Mucosa of descending colon (tissue), 3 donors: ENCODE measurements at places on chromosomes 6 and 20. TPM values are rescaled to one million over a fixed set of nuclear protein-coding genes. Genes with fewer than 3 reads are reported as not detected.

- DNase-seq = no peak
Measured at GRCh38 chr6:37783025-37783855, 36.3 kb upstream of the ZFAND3 start.

- no peak for DNase-seq
Measured at GRCh38 chr20:19465536-19465935, 253.1 kb downstream of the SLC24A3 start.

- no peak for DNase-seq
Measured at GRCh38 chr6:122136386-122136785, 263.1 kb upstream of the HSF2 start.

- DNase-seq = no peak
Measured at GRCh38 chr6:73964241-73964854, 268.3 kb downstream of the CD109 start.

GRCh38 chr6:12886961-12887775 lies 170.6 kb downstream of the PHACTR1 start:
- no peak for DNase-seq

DNA sequence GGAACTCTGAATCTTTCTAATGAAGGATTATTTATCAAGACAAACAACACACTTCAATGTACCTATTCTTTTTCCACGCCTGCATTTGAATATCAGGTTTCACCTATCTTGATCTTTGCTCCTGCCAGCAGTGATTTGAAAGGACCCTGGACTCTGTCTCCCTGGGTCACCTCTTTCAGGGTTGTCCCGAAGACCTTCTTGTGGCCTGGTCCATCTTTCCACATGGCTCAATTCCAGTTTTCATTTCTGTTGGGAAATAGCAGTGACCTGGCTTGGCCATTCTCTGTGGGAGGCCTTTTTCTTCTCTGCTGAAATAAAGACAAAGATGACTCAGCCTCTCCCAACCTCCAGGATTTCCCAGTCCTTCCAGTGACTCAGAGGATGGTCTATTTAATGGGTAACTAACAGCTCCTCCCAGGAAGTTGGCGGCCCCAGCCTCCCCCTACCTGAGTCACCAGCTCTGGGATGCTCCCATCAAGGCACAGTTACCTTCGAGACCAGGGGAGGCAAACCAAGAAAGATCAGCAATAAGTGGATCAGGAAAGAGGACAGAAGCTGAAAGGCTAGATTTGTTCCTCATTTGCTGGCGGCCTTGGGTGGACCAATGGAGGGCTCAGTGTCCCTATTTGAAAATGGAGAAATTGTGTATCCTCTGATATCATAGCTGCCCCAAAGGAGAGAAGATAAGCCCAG lies 120.2 kb upstream of the RNF24 start:
- no peak for DNase-seq

DNA sequence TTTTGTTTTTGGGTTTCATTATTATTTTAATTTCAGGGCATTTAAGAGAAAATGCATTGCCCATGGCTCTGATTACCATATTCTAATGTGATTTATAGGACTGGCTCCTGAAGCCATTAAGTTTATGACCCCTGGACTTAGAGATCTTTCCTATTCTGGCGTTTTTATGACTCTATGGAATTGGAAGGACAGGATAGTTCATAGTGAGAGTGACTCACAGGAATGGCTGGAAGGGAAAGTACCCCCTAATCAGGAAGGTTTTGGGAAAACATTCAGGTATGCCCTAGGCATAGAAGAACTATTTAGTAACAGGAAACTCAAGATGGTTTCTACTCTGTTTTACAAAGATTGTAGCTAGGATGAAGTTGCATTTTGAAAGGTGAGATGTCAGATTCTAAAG lies 108.6 kb upstream of the SLC2A12 start:
- no peak for DNase-seq

DNA sequence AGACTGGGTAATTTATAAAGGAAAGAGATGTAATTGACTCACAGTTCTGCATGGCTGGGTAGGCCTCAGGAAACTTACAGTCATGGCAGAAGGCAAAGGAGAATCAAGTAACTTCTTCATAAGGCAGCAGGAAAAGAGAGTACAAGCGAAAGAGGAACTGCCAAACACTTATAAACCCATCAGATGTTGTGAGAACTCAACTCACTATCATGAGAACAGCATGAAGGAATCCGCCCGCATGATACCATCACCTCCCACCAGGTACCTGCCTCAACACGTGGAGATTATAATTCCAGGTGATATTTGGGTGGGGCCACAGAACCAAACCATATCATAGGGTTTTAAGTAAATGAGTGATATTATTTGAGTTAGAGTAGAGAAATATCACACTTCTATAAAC lies 189.3 kb downstream of the TSHZ2 start:
- DNase-seq = no peak

DNA sequence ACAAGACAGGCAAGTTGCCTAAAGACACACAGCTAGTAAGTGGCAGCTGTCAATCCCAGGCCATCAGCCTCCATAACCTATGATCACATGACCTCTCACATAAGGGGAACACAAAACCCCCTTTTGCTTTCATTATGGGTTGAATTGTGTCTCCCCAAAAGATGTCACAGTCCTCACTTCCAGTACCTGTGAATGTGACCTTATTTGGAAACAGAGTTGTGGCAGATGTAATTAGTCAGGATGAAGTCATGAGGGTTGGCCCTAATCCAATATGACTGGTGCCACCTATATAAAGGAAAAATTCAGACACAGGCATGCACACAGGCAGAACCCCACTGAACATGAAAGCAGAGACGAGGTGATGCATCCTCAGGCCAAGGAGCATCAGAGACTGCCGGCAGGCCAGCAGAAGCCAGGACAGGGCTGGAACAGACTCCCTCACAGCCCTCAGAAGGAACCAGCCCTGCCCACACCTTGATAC lies 33.6 kb downstream of the GFOD1 start:
- DNase-seq = no peak

DNA sequence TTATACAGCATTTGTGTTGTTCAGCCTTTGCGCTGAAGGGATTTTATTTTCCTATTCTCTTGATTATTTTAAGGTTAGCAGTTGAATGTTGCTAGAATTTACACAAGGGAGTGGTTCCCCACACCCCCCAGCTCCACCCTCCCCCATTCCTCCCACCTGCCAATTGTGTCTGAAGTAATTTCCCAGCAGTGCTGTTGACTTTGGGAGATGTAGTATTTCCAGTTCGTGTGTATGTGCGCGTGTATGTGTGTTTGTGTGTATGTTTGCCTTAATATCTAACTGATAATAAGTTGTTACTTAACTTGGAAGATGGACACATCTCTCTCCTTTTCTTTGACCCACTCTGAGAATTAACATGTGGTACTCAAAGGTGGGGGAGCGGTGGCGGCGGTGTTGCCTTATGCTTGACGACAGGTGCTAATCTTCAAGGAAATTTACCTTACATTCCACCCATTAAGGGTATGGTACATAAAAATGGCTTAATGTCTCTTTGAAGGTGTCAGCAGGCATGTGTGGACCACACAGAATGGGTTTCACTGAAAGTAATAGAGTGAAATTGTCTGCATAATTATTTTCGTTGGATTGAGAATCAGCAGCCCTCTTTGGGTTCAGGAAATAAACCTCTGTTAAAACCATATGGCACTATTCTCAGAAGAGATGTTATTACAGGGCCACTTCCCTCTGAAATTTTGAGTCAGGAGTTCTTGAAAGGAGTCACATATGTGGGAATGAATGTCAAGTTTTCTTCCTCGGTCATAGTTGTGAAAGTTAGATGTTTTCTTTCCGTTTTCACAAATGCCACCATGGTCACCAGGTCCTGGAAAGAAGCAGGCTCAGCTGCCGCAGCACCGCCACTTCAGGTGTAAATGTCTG lies 95.6 kb upstream of the SUPT3H start:
- DNase-seq = peak; percentile 65

- DNase-seq = no peak
Measured at GRCh38 chr20:38602185-38602581, 574 bp downstream of the ARHGAP40 start.

The RSPO3 gene
- 12.0 TPM for total RNA-seq

The MEP1A gene
- 498 TPM for total RNA-seq

The TAGAP gene
- total RNA-seq = 3.7 TPM

The FLRT3 gene
- total RNA-seq = 8.6 TPM
